ENCODE measurements at places on chromosomes 11 and 22.

GRCh38 chr11:46273511-46274205 lies 3.8 kb upstream of the CREB3L1 start:
- DNase-seq, result no peak

GRCh38 chr11:963852-964251 lies 38.2 kb downstream of the AP2A2 start:
- no peak for DNase-seq

DNA sequence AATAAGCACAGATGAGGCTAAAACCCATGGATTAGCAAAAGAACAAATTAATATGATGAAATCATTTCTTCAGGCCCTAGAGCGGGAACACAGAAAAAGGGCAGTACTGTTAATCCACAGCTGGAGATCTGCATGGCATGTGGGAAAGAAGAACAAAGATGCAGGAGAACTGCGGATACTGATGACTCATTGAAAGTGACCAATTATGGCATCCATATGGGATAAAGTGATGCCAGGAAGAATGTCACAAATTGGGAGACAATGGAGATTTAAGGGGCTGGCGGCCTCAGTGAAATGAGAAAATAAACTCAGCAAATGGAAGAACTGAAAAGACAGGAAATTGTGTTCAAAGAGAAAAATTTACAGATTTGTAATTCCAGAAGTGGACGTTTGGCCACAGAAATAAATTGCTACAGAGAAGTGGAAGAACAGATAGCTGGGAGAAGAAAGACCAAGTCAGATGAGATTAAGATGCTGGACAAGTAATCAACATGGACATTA lies 39.4 kb downstream of the SIK3 start:
- no peak for DNase-seq

GRCh38 chr22:42721045-42721434 lies 370 bp upstream of the A4GALT start:
- no peak for DNase-seq

GRCh38 chr11:7537265-7537664 lies 23.5 kb downstream of the PPFIBP2 start:
- no peak for DNase-seq

GRCh38 chr22:40218152-40218551 lies 40.4 kb downstream of the TNRC6B start:
- DNase-seq, result no peak

DNA sequence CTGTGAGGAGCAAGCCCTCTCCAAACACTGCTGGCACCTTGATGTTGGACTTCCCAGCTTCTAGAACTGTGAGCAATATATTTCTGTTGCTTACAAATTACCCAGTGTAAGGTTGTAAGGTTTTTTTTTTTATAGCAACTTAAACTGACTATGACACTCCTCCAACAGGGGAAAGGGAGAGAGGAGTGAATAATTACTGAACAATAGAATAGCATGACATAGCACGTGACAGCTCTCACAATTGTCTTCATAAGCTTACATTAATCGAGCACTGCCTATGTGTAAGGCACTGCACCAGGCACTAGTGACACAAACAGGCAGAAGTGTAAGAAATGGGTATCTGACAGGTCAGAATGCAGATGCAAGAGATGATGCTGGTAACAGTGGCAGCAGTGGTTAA lies 136.9 kb downstream of the FAT3 start:
- no peak for DNase-seq

DNA sequence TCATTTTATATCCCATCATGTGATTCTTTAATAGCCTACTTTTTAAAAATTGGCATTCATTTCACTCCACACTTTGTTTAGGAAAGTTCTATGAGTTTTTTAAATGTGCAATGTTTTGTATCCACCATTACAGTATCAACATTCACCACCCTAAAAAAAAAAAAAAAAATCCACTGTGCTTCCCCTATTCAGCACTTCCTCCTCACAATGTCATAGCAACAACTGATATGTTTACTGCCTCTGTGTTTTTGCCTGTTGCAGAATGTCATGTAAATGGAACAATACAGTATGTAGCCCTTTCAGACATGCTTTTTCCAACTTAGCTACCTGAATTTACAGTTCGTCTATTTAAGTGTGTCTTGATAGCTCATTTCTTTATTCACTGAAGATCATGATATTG lies 754.2 kb downstream of the FAM181B start:
- no peak for DNase-seq

DNA sequence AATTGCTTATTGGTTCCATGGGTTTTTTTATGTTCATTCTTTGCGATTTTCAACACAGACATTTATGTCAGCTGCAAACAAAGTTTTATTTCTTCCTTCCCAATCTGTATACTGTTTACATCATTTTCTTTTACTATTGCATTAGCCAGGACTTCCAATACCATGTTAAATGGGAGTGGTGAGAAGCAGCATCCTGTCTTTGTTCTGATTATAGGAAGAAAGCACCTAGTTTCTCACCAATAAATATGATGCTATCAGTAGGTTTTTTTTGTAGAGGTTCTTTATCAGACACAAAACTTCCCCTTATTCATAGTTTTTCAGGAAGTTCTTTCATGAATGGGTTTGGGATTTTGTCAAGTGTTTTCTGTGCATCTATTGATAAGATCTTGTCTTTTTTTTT lies 28.0 kb upstream of the OR8B8 start:
- DNase-seq, result no peak

- DNase-seq, result no peak
Observed at GRCh38 chr11:44934735-44935250, 15.9 kb downstream of the TP53I11 start.

GRCh38 chr11:68546555-68546954 lies 86.0 kb downstream of the PPP6R3 start:
- no peak for DNase-seq

DNA sequence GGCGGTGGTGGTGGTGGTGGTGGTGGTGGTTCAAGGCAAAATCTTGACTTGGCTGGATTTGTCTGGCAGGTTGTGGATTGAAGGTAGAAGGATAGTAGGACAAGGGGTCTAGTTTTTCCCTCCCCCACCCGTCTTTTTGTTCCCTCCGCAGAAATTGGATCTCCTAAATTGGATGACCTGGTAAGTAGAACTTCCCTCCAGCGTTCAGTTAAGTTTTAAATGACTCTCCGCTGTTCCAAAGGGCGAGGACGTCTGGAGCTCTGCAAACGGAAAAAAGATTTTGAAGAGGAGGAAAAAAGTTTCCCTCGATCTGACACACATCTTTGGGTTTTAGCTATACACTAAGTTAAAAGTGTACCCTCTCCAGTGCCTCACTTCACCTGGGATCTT lies 422 bp upstream of the LGR4 start:
- no peak for DNase-seq

- DNase-seq, result no peak
Observed at GRCh38 chr11:134046681-134047449, 22.0 kb upstream of the JAM3 start.

GRCh38 chr22:45072322-45072903 lies 62.6 kb upstream of the PHF21B start:
- no peak for DNase-seq

DNA sequence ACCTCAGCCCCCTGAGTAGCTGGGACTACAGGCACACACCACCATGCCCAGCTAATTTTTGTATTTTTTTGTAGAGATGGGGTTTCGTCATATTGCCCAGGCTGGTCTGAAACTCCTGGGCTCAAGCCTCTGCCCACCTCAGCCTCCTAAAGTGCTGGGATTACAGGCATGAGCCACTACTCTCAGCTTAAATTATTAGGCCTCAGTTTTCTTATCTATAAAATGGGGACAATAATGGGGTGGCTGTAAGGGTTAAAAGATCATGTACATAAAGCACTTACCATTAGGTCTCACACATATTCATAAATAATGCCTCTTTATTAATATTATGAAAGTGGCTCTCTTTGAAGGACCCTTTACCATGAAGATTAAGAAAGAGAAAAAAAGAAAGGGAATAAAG lies 31.5 kb upstream of the CKAP5 start:
- no peak for DNase-seq

GRCh38 chr11:103656382-103656781 lies 380.1 kb upstream of the DDI1 start:
- no peak for DNase-seq

DNA sequence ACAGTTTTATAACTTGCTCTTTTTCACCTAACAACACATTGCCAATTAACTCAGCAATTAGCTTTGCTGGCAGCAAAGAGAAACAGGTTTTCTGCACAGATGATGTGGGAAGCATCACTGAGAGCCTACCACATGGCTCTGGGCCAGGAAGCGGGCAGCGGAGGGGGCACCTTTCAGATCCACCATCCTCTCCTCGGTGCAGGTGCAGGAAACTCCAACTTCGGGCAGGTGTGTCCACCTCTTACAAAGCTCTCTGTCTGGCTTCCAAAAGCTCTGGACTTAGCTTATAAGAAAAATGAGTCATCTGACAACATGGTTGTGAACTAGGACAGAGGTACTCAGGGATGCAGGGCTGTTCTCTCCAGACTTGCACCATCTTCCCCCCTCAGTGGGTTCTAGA lies 77.0 kb downstream of the RPS6KA4 start:
- no peak for DNase-seq

DNA sequence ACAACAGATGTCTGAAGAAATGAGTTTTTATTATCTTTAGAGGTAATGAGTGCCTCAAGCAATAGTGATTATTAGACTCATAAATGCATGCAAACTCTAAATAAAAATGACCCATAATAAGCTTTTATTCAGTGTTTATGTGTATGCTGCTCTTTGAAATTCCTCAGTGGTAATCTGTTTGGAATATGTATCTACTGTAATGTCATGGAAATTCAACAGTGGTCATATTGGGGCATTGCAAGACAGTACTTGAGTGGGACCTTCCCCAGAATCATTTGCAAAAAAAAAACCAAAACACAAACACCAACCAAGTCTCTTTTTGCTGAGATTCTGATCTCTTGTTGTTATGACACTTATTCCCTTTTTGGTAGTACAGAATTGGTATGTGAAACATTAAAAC lies 35.0 kb downstream of the DNAJC24 start:
- no peak for DNase-seq

- peak; percentile 49 for DNase-seq
Observed at GRCh38 chr11:68127714-68128681, 6.8 kb upstream of the CHKA start.

DNA sequence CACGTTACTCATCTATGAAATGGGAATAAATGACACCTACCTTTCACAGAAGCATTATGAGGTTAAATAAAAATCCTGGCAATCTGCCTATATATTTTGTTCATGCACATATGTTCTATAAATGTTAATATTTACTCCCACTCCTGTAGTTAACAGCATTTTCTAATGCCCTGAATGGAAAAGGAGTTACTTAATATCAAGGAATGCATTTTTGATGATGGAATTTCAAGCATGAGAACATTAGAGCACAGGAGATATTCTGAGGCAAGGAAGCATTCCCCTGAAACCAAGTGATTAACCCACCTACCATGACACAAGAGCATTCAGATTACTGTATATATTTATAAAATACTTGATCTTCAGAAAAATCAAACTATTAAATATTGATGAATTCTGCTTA lies 102.1 kb downstream of the ARHGAP32 start:
- DNase-seq, result no peak

- no peak for DNase-seq
Observed at GRCh38 chr11:47997063-47998053, 17.0 kb downstream of the PTPRJ start.

DNA sequence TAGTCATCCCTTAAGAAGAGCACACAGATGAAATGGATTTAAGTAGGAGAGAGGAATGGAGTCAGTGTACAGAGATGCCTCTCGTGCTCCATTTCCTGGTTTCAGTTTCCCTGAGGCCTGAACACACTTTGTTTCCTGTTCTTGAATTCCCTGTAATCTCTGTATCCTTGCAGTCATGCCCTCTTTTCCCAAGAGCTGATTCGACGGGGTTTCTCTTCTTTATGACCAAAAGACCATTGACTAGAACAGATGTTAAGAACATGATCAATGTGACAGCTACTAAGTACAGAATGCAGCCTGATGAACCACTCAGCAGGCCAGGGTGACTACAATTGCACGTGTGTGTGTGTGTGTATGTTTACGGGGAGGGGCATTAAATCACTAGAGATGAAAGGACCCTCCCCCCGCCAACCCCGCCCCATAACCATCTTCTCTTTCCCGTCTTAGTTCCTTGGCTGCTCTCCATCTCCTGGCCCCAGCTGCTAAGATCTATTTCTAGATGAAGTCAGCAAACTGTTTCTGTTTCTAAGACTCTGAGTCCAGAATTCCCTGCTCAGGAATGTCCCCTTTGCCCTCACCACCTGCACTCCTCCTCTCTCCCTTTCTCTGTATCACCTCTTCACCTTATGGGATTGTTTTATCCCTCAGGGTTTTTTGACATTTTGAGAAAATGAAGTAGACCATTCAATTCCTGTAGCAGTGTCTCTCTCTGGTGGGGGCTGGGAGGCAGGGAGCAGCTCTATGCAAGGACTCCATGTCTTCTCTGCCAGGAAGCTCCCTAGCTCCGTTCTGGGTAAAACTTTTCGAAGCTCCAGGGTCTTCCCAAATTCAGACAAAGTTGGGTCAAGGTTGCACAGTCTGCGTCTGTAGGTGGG lies 26.0 kb downstream of the SLC22A6 start:
- no peak for DNase-seq

DNA sequence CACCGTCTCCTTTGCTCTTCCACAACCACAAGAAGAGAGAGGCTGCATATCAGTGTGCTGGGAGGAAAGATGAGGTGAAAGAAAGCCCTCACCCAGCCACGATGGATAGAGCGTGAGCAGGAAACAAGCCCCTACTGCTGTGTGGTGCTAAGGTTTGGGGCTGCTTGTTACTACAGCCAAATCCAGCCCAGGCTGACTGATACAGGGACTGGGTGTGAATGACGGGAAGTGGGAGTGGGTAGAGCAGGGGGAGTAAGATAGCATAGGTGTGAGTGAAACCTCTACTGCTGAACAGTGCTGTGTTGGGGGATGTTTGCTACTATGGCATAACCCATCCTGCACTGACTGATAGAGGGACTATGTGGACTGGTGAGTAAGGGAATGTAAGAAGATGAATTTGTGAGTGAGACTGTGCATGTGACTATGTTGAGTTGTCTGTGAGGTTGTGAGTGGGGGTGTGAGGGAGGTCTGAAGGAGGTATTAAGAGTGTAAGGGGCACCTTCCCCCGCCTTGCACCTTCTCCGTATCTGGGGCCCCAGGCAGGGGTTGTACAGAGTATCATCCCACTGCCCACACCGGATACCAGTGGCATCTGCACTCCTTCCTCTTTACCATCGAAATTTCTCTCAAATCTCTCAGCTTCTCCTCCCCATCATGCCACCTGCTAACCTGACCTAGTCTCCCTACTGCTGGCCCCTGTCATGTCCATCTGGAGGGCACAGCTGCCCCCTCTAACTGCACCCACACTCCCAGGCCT lies 91.5 kb downstream of the MN1 start:
- DNase-seq, result no peak
